Epithelial cell of alveolus of lung (primary cell): ENCODE measurements at places on chromosomes 5 and 9. TPM values are rescaled to one million over a fixed set of nuclear protein-coding genes. Genes with fewer than 3 reads are reported as not detected.

Gene OR13D1
- not detected in 2 replicates for total RNA-seq

Gene LIFR
- total RNA-seq = 20.3 and 64.1 TPM in 2 replicates

Gene ACOT12
- total RNA-seq = not detected in 2 replicates

Gene MXD3
- total RNA-seq = 21.7 and 30.7 TPM in 2 replicates

Gene ITGA2
- 14.7 and 60.5 TPM in 2 replicates for total RNA-seq

Gene PCDHA12
- under 0.01 TPM in 1 of 2 replicates, not detected in the other for total RNA-seq

Gene GARIN3
- not detected in 2 replicates for total RNA-seq

Gene SHC3
- total RNA-seq = 3.5 and 6.5 TPM in 2 replicates

Gene RNF130
- 25.3 and 56.7 TPM in 2 replicates for total RNA-seq

Gene CDH18
- 0.64 and 1.3 TPM in 2 replicates for total RNA-seq

Gene ARL14EPL
- total RNA-seq = 0.24 TPM in 1 of 2 replicates, not detected in the other

Gene SELENOP
- total RNA-seq = 11.5 and 335 TPM in 2 replicates

Gene PCDHA9
- total RNA-seq = under 0.01 TPM in 1 of 2 replicates, not detected in the other

Gene LAMC3
- 1.8 and 3.7 TPM in 2 replicates for total RNA-seq

Gene NTNG2
- total RNA-seq = 0.91 and 1.3 TPM in 2 replicates
